SK-N-MC (cell line): ENCODE measurements at places on chromosomes 1 and 21.
A peak's percentile ranks its signal among the peaks of the same experiment; 100 is the strongest.

GRCh38 chr21:42332557-42333317 is 17.5 kb upstream of the TFF3 start:
- DNase-seq: no peak

GRCh38 chr1:239879321-239880170 is 212.1 kb upstream of the FMN2 start:
- no peak for DNase-seq

DNA sequence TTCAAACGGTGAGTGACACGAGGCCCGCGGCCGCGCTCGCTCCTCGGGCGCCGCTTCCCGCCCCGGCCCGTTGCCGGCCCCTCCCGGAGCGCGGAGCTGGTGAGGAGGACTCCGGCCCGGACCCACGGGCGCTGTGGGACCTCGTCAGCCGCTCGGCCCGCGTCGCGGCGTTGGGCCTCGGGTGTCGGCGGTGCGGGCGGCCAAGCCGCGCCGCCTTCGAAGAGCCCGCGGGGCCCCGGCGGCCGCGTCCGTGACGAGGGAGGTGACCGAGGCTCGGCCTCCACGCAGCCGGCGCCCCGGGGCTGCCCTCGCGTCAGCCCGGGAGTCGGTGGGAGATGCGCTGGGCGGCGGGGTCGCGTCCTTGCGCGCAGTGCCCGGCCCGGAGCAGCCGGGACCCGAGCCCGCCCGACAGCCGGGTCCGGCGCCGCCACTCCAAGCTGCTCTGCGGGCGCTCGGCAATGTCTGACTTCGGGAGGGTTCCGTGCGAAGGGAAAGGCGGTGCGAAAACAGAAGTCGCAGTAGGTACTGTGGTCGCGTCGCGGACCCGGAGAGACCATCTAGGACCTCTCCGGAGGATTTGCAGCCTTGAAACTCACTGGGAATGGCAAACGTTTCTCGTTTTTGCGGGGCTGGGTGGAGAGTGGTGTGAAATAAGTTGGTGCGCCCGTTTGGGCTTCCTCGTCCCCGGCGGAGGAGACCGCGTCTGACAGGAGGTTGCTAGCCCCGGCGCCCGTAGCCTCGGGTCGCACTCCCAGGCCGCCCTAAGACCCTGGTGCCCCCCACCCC is 829 bp downstream of the SPEN start:
- no peak for DNase-seq

DNA sequence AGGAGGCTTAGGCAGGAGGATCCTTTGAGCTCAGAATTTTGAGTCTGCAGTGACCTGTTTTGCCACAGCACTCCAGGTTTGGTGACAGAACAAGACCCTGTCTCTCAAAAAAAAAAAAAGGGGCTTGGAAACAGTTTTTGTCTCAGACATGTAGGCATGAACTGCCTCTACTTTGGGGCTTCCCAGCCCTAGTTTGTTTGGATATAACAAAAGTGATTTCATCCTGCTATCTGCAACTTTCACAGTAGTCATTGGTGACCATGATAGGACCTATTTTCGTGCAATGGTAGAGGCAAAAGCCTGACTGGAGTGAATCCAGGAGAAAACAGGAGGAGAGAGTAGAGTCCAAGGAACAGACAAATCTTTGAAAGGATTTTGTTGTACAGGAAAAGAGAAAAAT is 20.3 kb upstream of the EVI5 start:
- no peak for DNase-seq

GRCh38 chr21:26154753-26155152 is 15.8 kb downstream of the APP start:
- no peak for DNase-seq

DNA sequence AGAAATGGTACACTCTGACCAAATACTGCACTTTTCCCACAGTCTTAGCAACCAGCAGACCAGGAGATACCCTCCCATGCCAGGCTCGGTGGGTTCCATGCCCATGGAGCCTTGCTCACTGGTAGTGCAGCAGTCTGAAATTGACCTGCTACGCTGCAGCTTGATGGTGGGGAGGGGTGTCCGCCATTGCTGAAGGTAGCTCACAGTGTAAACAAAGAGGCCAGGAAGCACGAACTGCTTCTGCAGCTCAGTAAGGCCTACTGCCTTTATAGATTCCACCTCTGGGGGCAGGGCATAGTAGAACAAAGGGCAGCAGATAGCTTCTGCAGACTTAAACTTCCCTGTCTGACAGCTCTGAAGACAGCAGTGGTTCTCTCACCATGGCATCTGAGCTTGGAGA is 12.3 kb upstream of the IFI44L start:
- no peak for DNase-seq

DNA sequence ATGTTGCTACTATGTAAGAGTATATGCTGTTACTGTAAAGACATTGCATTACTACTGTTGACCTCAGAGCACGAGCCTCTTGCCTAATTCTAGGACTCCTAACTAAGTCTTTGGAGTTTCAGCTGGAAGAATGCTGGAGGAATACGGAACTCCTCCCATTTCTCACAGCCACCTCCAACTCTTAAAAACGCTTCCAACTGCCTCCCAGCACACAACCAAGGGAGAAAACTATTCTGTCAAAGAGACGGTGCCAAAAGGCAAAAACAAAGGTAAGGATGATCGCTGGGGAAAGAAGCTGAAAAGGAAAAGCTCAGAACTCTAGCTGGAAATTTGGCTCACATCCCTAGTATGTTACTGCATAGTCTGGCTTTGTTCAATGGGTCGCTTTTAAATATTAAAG is at the start of gene FMO2:
TSS of gene FMO2 (plus strand) at position 210 of the 400 bp plus-strand sequence. CDS start 414 bp downstream, outside the sequence.
- DNase-seq: no peak

- DNase-seq: no peak
Observed at GRCh38 chr1:161985301-161985822, 38.3 kb downstream of the OLFML2B start.

DNA sequence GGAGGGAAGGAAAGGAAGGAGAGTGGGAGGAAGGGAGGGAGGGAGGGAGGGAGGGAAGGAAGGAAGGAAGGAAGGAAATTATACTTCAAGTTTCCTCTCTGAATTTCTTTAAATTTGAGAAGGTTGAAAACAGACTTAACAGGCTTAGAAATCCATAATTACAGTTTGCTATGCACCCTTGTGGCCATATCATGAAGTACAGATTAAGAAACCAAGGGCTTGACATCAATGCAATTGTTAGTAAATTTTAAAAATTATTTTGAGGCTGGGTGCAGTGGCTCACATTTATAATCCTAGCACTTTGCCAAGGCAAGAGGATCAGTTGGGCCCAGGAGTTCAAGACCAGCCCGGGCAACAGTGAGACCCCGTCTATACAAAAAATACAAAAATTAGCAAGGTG is 14.4 kb downstream of the ANP32E start:
- DNase-seq: peak; percentile 66

GRCh38 chr21:31383770-31384169 is 39.7 kb upstream of the TIAM1 start:
- DNase-seq: no peak

GRCh38 chr1:31651766-31652165 is 7.1 kb upstream of the PEF1 start:
- DNase-seq: no peak

- DNase-seq: no peak
Observed at GRCh38 chr21:46055863-46056281, 42.0 kb upstream of the COL6A2 start.

GRCh38 chr21:25243808-25244207 is 363.5 kb downstream of the MRPL39 start:
- DNase-seq: peak; percentile 62

DNA sequence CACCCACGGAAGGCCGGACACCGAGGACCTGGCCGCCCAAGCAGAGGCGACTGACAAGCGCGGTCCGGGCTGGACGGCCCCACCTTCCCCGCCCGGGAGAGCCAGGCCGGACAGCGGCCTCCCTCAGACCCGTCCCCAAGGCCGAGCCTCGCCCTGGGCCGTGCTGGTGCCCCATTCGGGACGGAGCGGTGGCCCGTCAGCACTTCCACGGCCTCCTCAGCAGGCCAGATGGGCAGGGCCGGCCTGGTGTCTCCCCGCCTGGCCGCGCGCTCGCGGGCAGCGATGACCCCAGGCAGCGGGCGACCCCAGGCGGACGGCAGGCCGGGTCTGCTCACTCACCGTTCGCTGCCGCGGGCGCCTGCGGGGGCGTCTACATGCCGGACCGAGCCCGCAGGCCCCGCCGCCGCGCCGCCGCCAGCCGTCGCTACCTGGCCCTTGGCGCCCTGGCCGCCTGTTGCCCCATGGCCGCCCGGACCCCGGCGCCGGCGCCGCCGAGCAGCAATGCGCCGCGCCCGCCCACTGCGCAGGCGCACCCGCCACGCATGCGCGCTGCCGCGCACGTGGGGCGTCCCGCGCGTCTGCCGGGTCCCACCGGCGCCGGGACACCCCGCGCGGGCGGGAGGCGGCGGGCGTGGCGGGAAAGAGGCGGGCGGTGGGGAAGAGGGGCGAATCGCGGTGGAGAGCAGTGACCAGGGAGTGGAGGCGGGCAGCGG is at the start of gene NADK:
TSS of gene NADK (minus strand) at position 521 of the 713 bp plus-strand sequence. CDS start 13,064 bp downstream, outside the sequence.
- DNase-seq: no peak

DNA sequence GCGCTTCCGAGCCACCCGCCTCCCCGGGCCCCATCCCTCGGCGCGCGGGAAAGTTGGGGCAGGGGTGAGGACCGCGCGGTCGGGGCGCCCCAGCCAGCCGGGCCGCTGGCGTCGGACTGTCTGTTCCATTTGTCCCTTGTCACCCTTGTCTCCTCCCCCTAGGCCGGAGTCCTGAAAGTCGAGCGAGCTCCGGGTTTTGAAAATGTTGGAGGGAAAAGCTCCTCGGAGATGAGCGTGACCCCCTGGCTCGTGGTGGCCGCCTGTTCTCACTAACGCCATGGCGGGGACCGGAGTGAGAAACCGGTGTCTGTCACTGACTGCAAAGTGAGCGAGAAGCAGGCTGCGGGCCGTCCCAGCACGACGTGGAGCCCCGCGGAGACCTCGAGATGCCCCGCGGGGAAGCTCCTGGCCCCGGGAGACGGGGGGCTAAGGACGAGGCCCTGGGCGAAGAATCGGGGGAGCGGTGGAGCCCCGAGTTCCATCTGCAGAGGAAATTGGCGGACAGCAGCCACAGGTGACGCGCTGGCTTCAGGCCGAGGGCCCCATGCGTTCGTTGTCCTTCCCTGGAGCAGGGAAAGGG is 491 bp downstream of the PER3 start:
- no peak for DNase-seq

- DNase-seq: no peak
Observed at GRCh38 chr1:157240495-157241184, 102.4 kb upstream of the ETV3 start.

GRCh38 chr1:25430967-25431881 is 527 bp downstream of the MACO1 start:
- DNase-seq: no peak

- no peak for DNase-seq
Observed at GRCh38 chr1:234094172-234094571, 189.7 kb downstream of the SLC35F3 start.

DNA sequence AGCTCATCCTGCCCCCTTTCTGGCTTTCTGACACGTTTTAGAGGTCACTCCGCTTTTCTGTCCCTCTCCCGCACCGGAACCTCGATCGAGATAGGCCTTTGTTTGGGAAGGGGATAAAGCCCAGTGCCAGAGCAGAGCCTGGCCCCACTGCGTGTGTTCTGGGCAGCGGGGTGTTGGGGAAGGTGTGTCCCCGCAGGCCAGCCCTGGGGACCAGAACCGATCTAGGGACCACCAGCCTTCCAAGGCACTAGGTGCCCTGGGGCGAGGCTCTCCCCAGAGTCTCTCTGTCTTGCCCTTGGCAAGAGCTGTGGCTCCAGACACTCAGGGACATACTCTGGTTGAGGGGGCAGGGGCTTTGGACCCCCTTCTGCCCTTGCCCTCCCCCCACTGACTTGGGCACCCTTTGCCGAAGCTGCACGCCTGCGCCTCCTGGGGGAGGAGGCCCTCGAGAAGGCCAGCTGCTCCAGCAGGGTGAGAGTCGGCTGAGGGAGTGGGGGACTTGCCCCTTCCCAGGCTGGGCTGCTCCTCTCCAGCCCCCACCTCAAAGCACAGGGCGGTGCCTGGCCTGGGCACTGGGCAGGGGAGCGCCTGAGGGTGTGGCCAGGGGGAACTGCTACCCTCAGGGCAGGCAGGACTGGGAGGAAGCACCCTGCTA is 16.4 kb downstream of the PRXL2B start:
- DNase-seq: no peak

DNA sequence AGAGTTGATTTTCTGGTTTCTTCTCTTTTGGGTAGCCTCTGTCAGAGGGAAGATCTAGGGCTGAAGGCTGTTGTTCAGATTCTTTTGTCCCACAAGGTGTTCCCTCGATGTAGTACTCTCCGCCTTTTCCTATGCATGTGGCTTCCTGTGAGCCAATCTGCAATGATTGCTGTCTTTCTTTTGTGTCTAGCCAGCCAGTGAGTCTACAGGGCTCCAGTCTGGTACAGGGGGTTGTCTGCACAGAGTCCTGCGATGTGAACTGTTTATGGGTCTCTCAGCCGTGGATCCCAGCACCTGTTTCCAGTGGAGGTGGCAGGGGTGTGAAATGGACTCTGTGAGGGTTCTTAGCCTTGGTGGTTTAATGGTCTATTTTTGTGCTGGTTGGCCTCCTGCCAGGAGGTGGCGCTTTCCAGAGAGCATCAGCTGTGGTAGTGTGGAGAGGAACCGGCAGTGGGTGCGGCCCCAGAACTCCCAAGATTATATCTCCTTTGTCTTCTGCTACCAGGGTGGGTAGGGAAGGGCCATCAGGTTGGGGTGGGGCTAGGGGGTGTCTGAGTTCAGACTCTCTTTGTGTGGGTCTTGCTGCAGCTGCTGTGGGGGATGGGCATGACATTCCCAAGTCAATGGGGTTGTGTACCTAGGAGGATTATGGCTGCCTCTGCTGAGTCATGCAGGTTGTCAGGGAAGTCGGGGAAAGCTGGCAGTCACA is 81.3 kb upstream of the C21orf91 start:
- DNase-seq: no peak

DNA sequence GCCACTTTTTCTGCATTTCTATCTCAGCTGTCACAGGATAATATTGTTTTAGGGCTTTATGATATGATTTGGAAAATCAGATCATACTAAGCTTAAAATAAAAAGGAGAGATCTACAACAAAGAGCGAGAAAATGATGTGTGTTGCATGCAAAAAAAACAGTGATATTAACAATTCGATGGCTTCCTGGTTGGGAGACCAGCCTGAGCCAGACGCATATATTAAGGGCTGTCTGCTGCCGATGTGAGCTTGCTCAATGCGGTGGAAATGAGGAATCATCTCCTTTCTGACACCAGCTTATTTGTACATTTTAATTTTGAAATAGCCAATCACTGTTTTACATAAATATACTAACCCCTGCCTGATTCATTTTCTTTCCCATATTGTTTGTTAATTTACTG is 862.6 kb downstream of the USP25 start:
- no peak for DNase-seq
